ENCODE measurements at places on chromosomes 5 and 9.

- DNase-seq, result no peak
These were observed 667.2 kb downstream of the BRINP1 start for GRCh38 chr9:118701985-118702384.

GRCh38 chr5:6704361-6704851 lies 8.8 kb upstream of the TENT4A start:
- DNase-seq, result no peak

DNA sequence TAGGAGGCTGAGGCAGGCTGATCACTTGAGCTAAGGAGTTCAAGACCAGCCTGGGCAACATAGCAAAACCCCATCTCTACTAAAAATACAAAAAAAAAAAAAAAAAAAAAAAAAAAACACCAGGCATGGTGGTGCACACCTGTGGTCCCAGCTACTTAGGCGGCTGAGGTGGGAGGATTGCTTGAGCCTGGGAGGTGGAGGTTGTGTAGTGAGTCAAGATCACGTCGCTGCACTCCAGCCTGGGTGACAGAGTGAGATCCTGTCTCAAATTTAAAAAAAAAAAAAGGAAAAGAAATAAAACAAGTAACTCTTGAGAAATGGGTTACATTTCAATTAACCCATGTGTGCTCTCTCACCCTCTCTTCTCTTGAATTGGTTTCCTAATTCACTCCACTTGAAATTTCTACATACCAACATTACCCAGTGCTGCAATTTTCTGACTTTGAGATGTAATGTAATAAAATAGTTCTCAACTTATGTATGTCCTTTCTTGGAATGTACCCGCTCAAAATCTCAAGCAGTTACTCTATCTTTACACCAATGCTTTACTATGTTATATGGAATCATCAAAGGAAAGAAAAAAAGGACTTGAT lies 35.8 kb downstream of the TMEM245 start:
- no peak for DNase-seq

- DNase-seq, result no peak
These were observed 121.0 kb upstream of the NR3C1 start for GRCh38 chr5:143524338-143524945.

DNA sequence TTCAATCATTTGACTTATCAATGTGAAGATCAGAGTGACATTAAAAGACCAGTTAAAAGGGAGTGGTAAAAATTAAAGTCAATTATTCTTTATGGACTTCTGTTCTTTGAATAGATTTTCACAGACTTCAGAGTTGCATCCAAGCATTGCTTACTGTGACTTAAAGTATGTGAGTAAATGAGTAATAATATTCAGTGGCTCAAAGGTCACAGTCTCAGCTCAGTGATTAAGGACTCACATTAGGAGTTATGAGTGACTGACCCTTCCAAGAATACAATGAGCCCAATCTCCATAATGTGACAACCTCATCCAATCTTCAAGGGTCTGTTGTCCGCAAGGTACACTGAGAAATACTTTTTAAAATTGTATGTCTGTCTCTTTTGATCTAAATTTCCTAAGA lies 811.2 kb downstream of the BRINP1 start:
- DNase-seq, result no peak

DNA sequence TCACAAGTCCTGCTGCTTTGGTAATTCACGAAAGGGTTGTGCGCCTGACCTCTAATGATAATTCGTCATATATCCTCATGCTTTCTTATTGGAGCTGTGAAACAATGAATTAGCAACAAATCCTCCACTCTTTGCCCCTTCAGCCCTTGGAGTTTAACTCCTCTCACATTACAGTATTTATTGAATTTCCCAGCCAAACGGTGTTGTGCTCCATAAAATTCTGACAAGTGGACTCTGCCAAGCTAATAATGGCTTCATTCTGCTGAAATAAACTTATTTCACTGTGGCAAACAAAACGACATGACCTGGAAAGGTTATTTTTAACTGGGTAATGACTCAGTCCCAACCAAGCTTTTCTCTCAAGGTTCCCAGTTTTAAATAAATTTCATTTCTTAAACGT lies 984.4 kb upstream of the DMAC1 start:
- DNase-seq, result no peak

DNA sequence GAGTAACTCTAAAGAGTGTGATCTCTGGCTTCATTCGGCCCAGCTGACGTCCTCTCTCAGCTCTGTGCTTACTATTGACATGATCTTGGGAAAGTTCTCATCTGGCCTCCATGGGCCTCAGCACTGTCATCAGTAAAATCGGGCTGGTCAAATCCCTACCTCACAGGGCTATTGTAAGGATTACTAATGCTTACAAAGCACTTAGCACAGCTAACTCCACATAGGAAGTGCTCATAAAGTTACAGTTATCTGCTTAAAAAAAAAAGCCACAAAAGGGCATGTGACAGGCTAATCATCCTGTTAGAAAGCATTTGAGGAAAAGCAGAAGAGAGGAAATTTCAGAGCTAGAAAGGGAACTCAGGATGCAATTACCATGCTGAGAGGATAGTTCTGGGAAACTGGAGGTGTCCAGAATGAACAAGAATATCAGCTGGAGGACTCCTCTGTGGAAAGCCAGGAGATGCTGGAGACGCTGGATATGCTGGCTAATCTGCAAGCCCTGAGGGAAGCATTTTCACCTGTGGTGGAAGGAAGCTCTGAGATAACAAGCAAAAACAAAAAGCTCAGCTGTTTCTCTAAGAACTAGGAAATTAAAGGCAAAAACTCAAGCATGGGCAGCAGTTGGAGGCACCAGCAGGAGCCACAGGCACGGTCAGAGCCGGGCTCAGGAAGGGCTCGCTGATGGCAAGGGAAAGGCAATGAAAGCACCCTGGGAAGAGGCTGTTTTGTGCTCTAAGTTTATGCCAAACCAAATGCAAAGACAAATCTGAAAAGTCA lies 4.4 kb upstream of the BHMT start:
- no peak for DNase-seq

GRCh38 chr9:129211686-129212085 lies 33.6 kb upstream of the IER5L start:
- no peak for DNase-seq

DNA sequence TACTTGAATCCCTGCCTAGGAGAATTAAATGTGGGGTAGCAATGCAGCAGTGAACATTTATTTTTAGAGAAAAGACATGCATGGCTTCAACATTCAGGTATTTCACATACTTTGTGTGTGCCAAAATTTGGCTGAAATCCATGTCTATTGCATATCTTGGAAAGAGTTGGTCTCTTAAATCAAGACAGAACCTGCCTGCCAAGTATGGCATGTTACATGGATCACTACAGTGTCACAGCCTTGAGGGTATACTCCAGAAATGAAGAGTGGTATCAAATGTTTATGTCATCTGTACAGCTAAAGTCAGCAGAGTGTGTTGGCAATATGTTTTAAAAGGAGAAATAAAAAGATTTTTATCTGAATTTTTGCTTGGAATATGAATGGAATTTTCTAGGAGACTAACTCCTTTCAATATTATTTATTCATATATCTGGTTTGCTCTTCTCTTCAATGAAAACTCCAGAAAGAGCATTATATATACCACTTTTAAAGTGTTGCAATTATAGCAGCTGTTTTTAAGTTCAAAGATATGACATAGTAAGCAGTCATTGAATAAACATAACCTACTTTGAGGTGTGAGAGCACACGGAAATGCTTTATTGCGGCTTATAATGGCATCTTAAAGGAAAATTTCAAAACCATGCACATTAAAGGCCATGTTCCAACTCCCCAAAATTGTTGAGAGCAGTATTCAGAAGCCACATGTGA lies 95.4 kb upstream of the MINAR2 start:
- DNase-seq, result no peak

DNA sequence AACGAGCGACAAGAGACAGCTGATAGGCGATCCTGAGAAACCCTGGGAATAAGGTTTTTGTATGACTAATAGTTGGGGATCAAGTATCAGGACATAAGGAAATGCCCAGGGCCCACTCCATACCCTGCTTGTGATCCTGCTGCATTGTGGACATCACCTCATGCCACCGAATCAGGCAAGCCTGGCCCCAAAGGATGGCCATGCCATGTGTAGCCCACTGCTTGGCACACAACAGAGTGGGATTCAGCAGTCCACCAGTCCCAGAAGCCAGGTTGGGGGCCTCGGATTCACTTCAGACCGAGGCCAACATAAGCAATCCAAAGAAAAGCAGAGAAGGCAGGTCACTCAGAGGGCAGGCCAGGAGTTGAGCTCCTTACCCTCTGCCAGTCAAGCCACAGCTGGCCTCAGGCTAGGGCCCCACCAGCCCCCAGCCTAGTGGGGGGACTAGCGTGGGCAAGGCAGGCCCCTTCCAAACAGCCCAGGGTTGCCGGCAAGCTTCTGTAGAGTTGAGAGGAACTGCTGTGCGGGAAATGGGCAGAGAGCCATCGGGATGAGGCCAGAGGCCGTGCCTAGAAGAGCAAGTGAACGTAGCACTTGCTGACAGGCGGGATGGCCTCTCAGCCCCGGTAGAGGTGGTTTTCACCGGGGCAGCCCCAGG lies 5.0 kb downstream of the NOP16 start:
- no peak for DNase-seq

DNA sequence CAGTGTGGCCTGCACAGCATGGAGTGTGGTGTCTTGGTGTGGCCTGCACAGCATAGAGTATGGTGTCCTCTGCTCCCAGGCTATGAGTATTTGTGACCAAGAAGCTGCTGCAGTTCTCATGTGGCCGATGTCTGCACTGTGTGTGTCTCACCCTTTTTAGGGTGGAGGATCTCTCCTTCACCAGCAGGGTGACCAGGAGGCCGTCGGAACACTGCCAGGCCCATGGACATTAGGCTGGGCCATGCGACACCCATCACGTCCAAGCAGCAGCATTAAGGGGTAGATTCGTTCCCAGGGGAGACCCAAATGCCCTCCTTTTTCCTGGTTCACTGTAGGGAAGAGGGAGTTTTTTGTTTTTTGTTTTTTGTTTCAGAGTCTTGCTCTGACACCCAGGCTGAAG lies 115.3 kb upstream of the SPIN1 start:
- no peak for DNase-seq

- no peak for DNase-seq
These were observed 23.4 kb downstream of the UBE2R2 start for GRCh38 chr9:33840381-33840780.

GRCh38 chr5:169178754-169179153 lies 122.2 kb downstream of the SLIT3 start:
- DNase-seq, result no peak

GRCh38 chr9:74282526-74283253 lies 214.4 kb upstream of the RORB start:
- DNase-seq, result no peak

DNA sequence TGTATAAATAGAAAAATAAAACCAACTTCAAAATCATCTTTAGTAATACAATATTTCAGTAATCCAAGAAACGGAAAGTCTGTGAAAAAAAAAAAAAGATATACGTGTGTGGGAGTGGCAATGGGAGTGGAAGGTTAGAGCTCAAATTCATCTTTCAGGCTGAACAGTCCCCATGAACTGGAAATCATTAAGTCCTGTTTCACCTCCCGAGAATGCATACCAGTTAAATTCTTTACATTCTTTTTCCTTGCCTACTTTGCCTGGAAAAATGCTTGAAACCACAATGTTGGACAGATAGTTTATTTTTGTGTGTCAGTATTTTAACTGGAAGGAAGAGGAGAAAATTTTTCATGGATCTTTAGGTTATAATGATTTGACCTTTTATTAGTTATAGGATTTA lies 166.8 kb downstream of the MUSK start:
- no peak for DNase-seq

GRCh38 chr9:88378317-88378716 lies 9.9 kb upstream of the SPIN1 start:
- DNase-seq, result no peak

GRCh38 chr5:171419688-171420430 lies 412 bp downstream of the FGF18 start:
- no peak for DNase-seq

GRCh38 chr5:127029581-127030258 lies 638 bp downstream of the MARCHF3 start:
- peak; percentile 45 for DNase-seq

GRCh38 chr9:826500-827280 lies 14.8 kb upstream of the DMRT1 start:
- no peak for DNase-seq

DNA sequence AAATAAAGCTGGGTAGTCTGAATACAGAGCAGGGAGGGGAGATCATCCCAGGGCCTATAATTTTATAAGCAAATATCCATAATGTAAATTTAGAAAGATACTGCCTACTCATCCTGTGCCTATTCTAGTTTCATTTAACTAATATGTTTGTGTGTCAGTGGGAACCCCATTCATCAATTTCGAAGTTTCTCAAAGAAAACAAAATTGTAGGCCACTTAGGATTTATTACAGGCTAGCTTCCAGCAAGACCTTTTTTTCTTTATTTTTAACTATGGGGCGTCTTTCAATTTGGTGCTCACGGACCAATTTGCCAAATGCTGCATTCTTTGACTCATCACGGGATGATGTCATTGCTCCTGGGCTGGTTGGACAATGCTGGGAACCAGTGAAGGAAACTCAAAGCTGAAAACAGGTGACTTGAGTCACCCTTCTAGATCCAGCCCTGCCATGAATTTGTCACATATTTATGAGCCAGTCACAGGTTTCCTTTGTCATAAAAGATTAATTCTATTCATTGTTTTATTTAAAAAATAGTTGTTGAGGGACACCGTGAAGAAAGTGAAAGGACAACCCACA lies 13.4 kb downstream of the PCSK5 start:
- no peak for DNase-seq

- no peak for DNase-seq
These were observed 240.9 kb downstream of the GAS1 start for GRCh38 chr9:86706391-86706790.

GRCh38 chr9:118091226-118091625 lies 387.0 kb downstream of the TLR4 start:
- DNase-seq, result no peak

DNA sequence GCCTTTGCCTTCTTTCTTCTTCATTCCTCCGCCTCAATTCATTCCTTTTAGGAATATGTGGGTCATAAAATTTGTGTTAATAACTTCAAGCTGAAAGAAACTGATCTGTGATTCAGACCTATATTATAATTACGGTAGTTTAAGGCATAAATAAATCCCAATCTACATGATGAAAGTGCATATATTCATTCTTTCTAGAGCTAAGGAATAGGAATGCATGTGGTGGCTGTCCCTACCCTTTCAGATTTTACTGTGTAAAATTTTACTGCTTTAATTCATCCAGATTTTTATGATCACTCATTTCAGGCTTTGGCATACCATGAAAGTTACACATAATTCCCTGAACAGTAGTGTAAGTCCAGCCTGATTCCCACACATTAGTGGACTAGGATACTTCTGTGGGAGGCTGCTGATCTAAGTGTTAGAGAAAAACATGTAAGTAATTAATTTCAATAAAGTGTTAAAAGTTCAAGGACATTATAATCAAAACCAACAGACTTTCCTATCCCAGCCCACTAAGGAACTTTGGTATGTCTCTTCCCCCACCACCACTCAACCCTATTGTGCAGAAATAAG lies 83.1 kb downstream of the HINT1 start:
- DNase-seq, result no peak

GRCh38 chr9:131027048-131027871 lies 18.3 kb downstream of the LAMC3 start:
- DNase-seq, result no peak

DNA sequence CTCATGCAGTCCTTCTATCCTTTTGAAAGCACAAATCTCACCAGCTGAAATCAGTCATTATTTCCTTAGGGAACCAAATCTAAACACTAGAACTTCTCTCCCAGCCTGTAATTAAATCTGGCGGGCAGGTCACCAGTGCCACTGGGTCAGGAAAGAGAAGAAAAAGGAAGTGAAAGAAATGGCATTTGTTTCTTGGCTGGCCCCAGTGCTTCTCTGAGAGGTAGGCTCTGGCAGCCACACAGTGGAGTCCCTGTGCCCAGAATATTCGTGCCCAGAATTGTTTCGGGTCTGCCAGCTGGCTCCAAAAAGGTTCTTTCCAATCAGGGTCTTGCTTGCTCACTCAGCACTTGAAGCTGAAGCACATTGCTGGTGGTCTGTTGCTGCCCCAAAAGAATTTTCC lies 133.9 kb upstream of the MTAP start:
- no peak for DNase-seq
